Ovary (tissue), 10 donors: ENCODE measurements at places on chromosomes 7 and 10. TPM values are rescaled to one million over a fixed set of nuclear protein-coding genes. Genes with fewer than 3 reads are reported as not detected.

Gene GJC3
- 0.42 TPM for polyA plus RNA-seq

Gene CCDC172
- polyA plus RNA-seq = not detected

Gene PROSER2
- polyA plus RNA-seq = 1.3 TPM

Gene SYT15
- polyA plus RNA-seq = 1.2 TPM

Gene GNAT3
- polyA plus RNA-seq = not detected

Gene SVIL
- 52.9 TPM for polyA plus RNA-seq

Gene CYP2W1
- 0.64 TPM for polyA plus RNA-seq

Gene PNLIPRP3
- not detected for polyA plus RNA-seq

Gene LIPM
- not detected for polyA plus RNA-seq

Gene WNT8B
- 0.06 TPM for polyA plus RNA-seq

Gene UCN3
- not detected for polyA plus RNA-seq

Gene SSBP1
- polyA plus RNA-seq = 142 TPM

Gene GOLGA7B
- polyA plus RNA-seq = 0.30 TPM

Gene GLCCI1
- 6.2 TPM for polyA plus RNA-seq

Gene STX1A
- 1.6 TPM for polyA plus RNA-seq

Gene CYP2C19
- polyA plus RNA-seq = not detected

Gene ASB15
- polyA plus RNA-seq = not detected
